ENCODE measurements at places on chromosomes 4 and X.
A peak's percentile ranks its signal among the peaks of the same experiment; 100 is the strongest.

- DNase-seq, result no peak
Measured at GRCh38 chr4:94635177-94635576, 122.6 kb upstream of the BMPR1B start.

DNA sequence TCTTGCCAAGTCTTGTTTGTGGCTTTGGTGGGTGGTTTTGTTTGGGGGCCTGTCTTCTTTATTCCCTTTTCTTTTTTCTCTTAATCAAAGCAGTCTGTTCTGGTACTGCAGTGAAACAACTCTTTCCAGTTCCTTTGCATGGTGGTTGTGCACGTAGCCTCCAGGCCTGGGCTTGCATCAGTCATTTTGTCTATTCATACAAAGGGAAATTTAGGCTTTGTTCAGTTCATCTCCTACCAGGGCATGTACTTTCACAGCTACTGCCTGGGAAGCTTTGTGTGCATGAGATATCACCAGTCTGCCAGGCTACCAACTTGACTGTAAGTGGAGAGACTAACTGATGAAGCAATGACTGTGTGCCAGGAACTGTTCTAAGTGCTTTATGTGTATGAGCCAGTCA is 8.5 kb downstream of the TRIM2 start:
- no peak for DNase-seq

- no peak for DNase-seq
Measured at GRCh38 chr4:39636531-39637184, 2.0 kb downstream of the SMIM14 start.

- no peak for DNase-seq
Measured at GRCh38 chr4:36461344-36461743, 179.9 kb downstream of the DTHD1 start.

GRCh38 chr4:138996090-138996489 is 19.5 kb upstream of the NOCT start:
- DNase-seq, result no peak

- peak; percentile 44 for DNase-seq
Measured at GRCh38 chrX:14697451-14697850, 168.1 kb downstream of the GLRA2 start.

DNA sequence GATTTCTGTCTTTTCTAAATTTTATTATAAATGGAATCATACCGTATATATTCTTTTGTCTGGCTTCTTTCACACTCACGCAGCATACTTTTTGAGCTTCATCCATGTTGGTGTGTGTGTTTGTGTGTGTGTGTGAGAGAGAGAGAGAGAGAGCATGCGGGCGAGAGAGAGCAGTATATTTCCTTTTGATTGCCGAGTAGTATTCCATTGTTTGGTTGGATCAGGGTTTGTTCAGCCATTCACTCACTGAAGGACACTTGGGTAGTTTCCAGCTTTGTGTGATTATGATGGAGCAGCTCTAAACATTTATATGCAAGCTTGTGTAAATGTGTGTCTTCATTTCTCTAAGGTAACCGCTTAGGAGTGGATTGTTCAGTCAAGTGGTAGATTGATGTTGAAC is 3.1 kb upstream of the L1CAM start:
- DNase-seq, result no peak

GRCh38 chrX:155873188-155873587 is 8.0 kb upstream of the VAMP7 start:
- no peak for DNase-seq

- no peak for DNase-seq
Measured at GRCh38 chr4:7717161-7717560, 222.5 kb downstream of the AFAP1 start.

DNA sequence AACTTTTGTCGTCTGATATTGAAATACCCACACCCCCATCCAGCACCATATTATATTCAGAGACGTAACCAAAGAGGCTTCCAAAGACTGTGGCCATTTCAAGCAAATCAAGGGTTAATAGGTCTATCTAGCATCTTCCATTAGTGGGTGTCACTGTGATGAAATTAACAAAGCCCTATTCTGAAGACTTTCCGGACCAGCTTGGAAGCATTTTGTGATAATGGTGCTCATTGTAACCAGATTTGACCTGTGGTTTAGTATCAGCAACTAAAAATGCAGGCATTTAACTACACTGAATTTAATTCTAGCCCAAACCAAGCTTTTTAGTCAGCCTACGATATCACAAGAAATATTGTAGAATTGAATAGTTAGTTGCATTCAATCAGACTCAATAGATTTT is 309.7 kb upstream of the TENM3 start:
- no peak for DNase-seq

GRCh38 chr4:54157606-54158005 is 57.6 kb downstream of the GSX2 start:
- DNase-seq, result no peak

- DNase-seq, result peak; percentile 59
Measured at GRCh38 chrX:74514384-74514783, 93.1 kb downstream of the SLC16A2 start.

GRCh38 chrX:66833426-66833825 is 194.5 kb upstream of the EDA2R start:
- no peak for DNase-seq

DNA sequence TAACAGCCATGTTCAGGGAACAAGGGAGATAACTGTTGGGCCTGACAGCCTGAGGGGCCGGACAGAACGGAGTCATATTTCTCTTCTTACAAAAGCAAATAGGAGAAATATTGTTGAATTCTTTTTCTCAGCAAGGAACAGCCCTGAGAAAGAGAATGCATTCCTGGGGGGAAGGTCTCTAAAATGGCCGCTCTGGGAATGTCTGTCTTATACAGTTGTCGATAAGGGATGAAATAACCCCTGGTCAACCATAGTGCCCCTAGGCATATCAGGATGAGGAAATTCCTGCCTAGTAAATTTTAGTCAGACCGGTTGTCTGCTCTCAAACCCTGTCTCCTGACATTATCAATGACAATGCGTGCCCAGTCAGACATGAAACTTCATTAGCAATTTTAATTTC is 1925.5 kb downstream of the PCDH7 start:
- DNase-seq, result no peak

DNA sequence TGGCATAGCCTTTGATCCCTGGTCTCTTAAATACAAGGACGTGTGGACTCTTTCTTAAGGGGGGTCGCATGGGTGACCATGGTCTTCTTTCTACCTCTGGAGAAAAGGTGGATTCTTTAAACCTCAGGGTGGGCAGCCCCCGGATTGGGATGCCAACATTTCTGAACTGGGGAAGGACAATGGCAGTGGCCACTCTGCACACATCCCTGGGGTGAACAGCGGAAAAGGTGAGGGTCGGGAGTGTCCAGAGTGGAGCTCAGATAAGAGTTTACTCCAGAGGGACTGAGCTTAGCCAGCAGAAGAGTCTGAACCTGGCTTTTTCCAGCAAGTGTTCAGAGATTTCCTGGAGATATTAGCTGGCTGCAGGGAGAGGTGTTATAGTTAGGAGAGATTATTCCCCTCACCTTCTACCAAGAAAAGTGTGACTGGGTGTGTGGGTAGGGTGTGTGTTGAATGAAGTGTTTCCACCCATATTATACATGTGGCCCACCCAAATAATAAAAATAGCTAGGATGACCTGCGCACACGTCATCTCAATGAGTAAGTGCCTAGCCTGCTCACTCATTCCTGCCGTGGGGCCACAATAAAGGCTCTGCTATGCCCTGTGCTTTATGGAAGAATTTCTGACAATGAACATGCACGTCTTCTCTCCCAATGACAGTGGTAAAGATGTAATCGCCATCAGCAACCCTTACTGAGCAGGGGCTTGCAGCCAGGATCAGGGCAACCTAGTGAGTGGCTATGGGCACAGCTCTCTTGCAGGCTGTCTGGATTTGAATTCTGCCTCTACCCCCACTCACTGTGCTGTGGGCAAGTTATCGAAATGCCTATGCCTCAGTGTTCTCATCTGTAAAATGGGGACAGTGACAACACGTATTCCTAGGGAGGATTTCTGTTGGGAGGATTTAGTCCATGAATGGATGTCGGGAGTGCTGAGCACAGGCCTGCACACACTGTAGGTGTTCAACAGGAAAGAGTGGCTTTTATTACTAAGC is 76.6 kb downstream of the SLC2A9 start:
- DNase-seq, result no peak

GRCh38 chr4:27624749-27625148 is 764.1 kb downstream of the STIM2 start:
- DNase-seq, result no peak

DNA sequence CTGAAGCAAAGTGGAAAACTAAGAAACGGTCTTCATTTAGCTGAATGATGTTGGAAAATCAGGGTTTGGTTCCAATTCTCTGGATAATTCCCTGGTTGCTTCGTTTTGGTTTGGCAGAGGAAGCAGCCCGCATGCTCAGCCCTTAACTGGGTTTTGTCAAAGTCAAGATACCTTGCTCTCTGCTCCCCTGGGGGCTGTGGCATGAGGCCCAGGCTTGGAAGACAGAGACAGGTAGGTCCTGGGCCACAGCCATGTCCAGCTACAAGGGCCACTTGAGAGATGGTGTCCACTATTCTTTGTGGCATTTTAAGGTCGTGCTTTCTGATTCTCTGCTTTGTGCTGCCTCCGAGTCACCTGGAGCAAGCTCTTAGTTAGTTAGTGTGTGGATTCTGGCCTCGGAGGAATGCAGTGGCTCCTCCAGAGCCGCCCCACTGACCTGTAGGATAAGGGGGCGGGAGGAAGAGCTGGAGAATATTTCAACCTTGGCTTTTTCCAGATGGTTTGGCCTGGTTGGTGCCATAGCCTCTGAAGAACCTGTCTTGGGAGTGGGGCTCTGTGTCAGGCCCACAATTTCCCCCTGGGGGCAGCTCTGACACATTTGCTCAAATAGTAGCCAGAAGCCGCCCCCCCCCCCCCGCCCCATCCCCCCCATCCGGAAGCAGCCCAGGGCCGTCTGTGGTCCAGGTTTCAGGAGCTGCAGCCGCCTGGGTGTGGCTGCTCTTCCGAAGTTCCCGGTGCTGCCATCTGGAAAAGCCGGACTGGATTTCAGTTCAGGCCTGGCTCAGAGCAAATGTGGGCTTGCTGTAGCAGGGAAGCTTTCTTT is 147.1 kb downstream of the NHS start:
- DNase-seq, result peak; percentile 73

GRCh38 chr4:69470561-69470960 is 25.1 kb downstream of the UGT2B4 start:
- DNase-seq, result no peak

GRCh38 chrX:147779173-147779572 is 132.5 kb upstream of the FMR1 start:
- no peak for DNase-seq

DNA sequence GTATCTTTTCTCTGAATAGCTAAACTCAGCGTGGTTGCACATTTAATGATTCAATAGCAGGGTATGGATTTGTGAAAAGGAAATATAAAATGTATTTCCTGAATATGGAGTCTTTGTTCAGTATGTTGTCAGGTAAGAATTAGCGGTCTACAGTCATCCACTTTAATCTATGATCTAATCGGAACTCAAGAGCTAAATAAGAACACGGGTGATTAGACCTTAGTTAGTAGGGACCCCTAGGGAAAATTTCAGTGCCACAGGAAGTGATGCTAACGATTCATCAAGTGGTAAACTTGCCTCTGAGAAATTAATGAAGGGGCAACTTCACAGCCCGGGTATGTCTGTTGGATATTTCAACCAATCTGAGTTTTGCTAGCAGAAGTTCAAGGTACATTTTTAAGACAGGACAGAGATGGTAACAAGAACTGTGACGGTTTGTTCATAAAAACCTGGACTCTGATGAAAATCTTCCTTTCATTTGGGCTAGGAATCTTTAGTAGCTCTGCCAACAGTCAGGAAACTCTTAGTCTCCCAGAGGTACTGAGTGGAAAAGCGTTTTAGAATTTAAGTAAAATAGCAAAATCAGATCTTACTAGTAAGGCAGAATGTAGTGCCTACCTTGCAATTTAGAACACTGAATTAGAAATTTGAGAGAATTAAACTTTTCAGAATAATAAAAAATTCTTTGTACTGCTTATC is 47.1 kb downstream of the PCDH7 start:
- DNase-seq, result no peak

GRCh38 chrX:139077281-139078250 is 366.0 kb upstream of the FGF13 start:
- no peak for DNase-seq

DNA sequence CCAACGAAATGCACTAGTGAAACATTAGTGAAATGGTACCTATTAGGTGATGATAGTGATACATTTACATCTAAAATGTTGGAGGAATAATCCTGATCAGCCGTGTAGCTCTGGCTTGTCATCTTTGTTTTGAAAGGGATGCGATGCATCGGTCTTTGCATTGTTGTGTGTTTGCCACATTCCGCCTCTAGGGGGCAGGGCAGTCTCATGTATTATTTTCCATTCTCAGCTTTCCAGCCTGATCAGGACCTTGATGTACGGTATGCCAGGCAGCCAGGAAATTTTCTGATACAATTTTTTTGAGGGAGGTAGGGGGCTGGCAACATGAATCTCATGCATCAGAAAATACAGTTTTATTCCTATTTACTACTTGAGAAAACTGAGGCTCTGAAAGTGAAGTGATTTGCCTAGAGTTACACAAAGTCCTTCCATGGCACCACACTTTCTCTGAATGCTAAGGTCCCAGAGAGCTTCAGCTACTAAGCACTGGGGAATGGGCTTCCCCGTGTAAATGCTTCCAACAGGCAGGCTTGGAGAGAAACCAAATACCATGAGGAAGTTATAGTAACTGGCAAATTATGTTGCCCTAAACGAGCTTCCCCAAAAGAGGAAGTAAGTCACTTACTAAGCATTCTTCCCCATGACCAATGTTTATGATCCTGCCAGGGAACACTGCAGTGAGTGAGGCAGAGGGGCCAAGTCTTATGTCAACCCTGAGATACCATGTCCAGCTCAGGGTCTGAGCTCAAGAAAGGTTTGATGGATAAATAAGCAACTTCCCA is 31.8 kb upstream of the IQSEC2 start:
- peak; percentile 67 for DNase-seq

DNA sequence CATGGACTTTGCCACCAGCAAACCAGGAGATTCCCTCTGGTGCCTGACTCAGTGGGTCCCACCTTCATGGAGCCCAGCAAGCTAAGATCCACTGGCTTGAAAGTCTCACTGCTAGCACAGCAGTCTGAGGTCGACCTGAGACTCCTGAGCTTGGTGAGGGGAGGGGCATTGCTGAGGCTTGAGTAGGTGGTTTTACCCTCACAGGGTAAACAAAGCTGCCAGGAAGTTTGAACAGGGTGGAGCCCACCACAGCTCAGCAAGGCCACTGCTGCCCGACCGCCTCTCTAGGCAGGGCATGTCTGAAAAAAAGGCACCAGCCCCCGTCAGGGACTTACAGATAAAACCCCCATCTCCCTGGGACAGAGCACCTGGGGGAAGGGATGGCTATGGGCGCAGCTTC is 28.1 kb downstream of the FAM9A start:
- no peak for DNase-seq

DNA sequence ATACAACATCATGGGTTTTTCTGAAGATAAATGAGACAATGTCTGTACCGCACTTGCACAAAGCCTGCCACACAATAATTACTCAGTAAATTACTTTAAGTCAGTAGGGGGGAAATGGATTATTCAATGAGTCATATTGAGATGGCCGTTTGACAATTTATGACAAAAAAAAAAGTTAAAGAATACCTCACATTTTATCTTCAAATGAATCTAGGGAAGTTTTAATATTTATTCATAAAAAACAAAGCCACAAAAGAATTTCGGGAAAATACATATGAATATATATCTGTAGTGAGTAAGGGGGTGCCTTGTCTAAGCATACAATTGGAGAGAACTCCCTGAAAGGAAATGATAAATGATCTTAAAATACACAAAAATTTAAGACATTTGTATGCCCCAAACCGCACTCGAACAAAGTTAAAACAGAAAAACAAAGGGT is 197.0 kb upstream of the SLC7A11 start:
- no peak for DNase-seq

GRCh38 chrX:17323397-17323796 is 51.6 kb upstream of the NHS start:
- DNase-seq, result no peak

GRCh38 chr4:88219099-88219498 is 60.7 kb upstream of the ABCG2 start:
- no peak for DNase-seq
